Astrocyte (in vitro differentiated cells and primary cell): ENCODE measurements at places on chromosomes 2 and 18. TPM values are rescaled to one million over a fixed set of nuclear protein-coding genes. Genes with fewer than 3 reads are reported as not detected.

Gene MRPS5
- total RNA-seq = 52.7 and 57.4 TPM in 2 replicates

Gene GALNT3
- 16.4 and 19.9 TPM in 2 replicates for total RNA-seq

Gene DQX1
- 0.73 and 0.84 TPM in 2 replicates for total RNA-seq

Gene PRR30
- total RNA-seq = not detected in 2 replicates

Gene SCYGR7
- total RNA-seq = not detected in 2 replicates

Gene CHRNG
- total RNA-seq = not detected in 2 replicates

GRCh38 chr2:211175956-211176355 is 619.6 kb downstream of the CPS1 start:
- no peak for DNase-seq

DNA sequence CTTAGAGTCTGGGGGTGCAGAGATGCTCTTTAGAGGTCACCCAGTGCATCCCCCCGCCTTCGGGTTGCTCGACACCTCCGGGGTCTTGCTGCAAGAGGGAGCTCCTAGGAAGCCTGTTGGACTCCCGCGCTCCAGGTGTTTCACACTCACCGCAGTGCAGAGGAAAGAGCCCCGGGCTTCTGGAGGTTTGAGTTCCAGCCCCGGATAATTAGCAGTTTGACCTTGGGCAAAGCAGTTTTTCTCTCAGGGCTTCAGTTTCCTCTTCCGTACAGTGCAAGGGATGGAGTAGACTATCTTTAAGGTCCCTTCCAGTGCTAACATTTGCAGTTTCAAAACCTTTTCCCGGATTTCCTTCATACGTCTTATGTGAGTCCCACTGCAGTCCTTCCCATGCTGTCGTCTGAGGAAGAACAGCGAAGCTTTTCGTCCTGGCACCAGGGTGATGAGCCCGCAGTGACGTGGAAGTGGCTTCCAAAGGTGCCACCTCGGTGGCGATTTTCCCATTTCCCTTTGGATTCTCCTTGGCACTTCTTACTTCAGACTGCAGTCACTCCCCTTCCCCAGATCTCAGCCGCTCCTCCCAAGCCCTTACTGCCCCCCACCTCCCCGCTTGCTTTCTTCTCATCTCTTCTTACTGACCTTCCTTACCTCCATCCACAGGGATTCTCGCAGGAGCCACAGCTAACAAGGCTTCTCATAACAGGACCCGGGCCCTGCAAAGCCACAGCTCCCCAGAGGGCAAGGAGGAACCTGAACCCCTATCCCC is 585 bp downstream of the PNKD start:
- no peak for DNase-seq

GRCh38 chr2:113233593-113234550 is 44.8 kb downstream of the PAX8 start:
- no peak for DNase-seq

DNA sequence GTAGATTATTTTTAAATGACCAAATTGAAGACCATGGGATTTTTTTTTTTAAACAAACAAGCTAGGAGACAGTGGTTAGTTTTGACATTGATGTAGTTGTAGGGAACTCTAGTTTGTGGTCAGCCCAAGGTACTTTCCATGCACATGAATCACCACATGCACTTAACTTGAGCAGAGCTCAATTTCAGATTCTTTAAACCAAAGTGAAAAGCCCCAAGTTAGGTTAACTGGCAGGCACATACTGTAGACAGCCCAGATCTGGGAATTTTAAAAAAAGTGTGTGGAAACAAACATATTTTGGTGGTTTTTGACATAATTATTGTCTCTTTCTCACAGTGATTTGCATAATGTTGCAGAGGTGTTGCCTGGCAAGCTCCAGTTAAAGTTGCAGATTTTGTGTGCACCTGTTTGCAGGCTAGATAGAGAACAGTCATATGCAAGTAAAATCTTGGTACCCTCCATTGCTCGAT is 88.4 kb downstream of the BCL2L11 start:
- DNase-seq = peak; percentile 94

GRCh38 chr18:3863593-3863992 is 413.6 kb downstream of the TGIF1 start:
- DNase-seq = no peak

DNA sequence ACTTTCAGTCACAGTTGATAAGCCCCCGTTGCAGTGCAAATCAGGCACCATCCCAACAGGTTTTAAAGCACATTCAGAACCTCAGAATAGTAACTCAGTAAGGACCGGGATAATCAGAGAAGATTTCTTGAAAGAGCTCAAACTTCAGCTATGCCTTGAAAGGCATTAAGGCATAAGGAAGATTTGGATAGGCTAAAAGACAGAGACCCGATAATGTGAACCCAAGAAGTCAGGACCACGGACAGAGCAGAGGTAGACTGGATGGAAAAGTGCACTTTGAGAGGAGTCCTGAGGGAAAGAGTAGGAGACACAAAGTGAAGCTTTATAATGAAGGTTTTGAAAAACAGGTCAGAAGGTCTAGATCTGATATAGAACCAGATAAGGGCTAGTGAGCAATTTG is 36.9 kb upstream of the KLF7 start:
- peak; percentile 30 for DNase-seq
